Stimulated activated CD8-positive, alpha-beta memory T cell treated with anti-CD3 and anti-CD28 coated beads, Interleukin-2, amount 100 ng/mL, for 48 hours (primary cell): ENCODE measurements at places on chromosomes 12 and 14.

- DNase-seq = no peak
Observed at GRCh38 chr14:55581342-55581771, 1.4 kb downstream of the KTN1 start.

DNA sequence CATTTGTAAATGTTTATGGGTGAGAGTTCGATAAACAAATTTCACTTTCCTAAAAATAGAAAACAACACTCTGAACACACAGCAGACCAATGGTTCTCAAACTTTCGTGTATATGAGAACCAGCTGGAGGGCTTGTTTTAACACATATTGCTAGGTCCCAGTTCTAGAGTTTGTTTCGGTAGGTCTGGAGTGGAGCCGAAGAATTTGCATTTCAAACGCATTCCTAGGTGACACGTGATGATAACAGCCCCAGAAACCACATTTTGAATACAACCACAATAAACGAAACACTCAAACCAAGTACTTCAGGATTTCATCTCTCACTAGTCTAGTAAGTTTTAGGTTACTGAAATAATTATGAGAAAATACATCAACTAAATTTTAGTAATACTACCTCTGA is 17.1 kb downstream of the SEC23A start:
- no peak for DNase-seq

DNA sequence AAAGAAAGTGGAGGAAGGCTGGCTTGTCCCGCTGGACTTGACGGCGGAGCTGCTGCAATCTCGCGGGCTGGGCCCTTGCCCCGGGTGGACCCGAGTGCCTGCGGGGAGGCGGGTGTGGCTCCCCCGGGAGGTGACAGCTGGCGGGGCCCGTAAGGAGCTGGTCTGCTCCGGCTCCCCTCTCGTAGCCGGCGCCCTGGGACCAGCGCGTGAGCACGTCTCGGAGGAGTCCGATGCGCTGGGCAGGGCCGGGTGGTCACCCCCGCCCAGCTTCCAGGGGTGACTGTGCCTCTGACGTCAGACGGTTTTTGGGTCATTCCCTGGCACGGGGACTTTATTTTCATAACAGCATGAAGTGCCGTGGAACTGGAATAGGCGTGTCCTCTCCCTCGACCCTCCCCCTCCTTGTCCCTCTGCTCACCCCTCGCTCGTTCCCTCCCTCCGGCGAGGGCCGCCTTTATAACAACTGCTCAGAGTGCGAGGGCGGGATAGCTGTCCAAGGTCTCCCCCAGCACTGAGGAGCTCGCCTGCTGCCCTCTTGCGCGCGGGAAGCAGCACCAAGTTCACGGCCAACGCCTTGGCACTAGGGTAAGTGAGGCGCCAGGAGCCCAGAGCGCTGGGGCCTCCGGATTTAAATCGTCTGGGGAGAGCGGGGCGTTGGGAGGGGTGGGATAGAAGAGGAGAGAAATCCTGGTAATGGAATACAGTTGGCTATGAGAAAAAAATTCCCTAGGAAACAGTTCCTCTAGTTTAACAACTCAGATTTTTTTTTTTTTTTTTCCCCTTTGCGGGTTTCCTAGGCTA is at the start of gene GPRC5A:
GPRC5A (plus strand) TSS at position 483 of the 801 bp plus-strand sequence. CDS start 16,688 bp downstream, outside the sequence.
- DNase-seq = no peak

DNA sequence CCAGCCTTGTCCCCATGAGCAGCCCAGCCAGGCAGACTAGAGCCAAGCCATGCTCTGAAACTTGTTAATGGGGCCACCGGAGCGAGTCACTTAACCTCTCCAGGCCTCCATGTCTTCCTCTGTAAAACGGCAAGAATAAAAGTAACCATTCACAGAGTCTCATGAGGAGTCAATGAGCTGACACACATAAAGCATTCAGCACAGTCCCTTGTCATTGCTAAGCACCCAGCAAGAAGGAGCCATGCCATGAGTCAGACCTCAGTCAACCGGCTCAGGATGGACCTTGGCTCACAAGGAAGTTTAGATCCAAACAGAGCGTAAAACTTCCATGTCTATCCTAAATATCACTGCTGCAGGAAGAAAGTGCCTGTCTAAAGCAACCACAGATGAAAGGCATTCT is 10.6 kb downstream of the FICD start:
- no peak for DNase-seq

DNA sequence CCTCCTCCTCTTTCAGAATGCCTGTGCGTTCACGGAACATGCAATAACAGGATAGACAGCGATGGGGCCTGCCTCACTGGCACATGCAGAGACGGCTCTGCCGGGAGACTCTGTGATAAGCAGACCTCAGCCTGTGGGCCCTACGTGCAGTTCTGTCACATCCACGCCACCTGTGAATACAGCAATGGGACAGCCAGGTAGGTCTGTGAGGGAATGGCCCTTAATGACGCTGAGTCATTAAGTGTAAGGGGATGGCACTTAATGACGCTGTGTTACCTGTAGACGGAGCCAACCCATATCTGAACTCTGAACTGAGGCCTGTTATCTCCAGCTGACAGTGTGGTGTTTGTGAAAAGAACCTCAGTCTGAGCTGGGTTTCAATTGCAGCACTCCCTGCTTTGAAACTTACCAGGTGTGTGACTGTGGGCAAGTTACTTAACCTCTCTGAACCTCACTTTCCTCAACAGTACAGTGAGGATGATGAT is 86.9 kb downstream of the STAB2 start:
- DNase-seq = no peak

- no peak for DNase-seq
Observed at GRCh38 chr12:122753319-122753650, 661 bp downstream of the DENR start.

DNA sequence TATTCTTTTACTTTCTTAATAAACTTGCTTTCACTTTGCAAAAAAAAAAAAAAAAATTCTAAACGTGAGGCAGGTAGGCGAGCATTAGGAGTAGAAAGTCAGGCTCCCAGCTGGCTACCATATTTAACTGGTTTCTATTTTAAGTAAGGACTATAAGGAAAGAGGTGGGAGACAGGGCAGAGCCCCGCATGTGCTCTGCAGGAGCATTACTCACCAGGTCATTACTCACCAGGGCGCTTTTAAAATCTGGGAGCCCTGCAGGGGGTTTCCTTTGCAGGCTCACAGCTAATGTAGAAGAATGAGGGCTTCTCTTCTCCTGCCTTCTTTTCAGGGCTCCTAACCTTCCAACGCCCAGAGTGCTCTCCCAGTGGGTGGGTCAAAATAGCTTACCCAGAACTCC is 14.0 kb upstream of the DPF3 start:
- DNase-seq = no peak

DNA sequence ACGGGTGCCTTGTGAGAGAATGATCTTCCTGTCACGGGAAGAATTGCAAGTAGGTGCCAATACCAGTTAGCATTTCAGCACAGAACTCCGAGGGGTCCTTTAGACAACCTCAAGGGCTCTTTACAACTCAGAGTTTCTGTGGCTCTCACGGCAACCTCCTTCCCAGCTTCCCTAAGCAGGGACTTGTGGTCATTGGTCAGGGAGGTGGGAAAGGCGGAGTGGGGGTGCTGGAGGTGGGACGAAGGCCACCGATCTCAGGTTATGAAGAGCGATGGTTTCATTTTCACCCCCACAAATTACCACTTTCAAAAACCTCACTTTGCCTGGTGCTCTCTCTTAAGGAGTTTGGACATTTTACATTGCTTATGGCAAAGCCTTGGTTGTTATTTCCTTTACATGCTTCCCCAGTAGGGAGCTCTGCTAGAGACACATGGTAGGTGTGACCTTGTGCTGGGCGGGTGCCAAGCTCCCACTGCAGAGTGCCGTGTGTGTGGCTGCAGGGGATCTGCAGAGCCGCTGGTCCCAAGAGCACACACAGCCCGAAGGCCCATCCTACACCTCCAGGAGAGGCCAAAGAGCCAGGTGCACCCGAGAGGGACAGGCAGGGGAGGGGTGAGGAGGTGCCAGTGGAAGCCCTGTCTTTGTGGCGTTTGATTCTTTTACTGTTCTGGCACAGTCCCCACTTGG is 21.4 kb downstream of the BCL2L14 start:
- no peak for DNase-seq

DNA sequence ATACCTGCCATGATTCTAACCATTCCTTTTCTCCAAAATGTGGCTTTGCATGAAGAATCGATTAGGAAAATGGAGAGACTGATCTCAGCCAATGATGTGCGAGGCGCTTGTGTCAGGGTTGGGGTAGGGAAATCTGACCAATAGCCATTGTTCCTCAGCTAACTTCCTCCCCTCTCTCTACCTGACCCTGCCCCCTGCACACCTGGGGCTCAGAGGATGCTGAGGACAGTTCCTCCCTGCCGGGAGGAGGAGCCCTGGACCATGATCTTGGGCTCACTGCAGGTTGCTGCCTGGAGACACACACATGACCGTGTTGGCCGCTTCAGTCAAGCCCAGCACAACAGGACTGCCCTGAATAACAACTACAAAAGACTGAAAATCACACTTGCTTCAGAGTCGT is 119.8 kb upstream of the SFSWAP start:
- DNase-seq = no peak

GRCh38 chr14:83047059-83047830 is 1513.6 kb upstream of the SEL1L start:
- DNase-seq = no peak

DNA sequence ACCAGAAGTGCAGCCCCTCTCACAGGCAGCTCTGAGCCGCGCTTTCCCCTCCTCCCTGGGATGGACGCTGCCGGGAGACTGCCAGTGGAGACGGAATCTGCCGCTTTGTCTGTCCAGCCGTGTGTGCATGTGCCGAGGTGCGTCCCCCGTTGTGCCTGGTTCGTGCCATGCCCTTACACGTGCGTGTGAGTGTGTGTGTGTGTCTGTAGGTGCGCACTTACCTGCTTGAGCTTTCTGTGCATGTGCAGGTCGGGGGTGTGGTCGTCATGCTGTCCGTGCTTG is 12.3 kb upstream of the TAMALIN start:
- DNase-seq = no peak

DNA sequence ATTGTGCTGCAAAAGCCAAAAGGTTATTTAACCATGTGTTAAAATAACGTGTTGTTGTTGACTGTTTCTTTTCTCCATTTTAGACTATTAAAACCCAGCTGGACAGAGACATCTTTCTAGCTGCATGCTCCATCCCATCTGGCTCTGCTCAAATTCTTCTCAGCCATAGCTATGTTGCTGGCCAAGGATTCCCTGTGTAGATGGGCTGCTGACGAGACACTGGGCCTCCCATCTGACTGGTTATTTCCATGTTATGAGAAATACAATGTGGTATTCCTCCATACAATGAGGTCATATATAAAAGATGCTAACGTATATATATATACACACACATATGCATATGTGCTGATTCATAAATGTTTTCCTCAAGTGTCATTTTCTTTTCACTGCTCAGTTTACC is 30.1 kb downstream of the MED13L start:
- DNase-seq = no peak

- DNase-seq = no peak
Observed at GRCh38 chr14:76500480-76500879, 124.5 kb downstream of the ESRRB start.

DNA sequence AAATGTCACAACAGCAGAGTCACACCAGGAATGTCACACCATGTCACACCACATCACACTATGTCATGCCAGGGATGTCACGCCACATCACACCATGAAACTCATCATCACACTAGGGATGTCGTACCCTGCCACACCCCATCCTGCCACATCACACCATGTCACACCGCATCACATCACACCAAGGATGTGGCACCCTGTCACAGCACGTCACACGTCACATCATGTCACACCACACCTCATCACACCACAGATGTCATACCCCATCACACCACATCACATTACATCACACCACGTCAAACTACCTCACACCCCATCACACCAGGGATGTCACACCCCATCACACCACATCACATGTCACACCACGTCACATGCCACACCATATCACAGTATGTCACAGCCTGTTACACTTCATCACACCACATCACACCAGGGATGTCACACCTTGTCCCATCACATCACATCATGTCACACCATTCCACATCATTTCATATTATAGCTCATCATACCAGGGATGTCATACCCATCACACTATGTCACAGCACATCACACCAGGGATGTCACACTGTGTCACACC is 90.9 kb downstream of the TMEM121 start:
- DNase-seq = no peak

DNA sequence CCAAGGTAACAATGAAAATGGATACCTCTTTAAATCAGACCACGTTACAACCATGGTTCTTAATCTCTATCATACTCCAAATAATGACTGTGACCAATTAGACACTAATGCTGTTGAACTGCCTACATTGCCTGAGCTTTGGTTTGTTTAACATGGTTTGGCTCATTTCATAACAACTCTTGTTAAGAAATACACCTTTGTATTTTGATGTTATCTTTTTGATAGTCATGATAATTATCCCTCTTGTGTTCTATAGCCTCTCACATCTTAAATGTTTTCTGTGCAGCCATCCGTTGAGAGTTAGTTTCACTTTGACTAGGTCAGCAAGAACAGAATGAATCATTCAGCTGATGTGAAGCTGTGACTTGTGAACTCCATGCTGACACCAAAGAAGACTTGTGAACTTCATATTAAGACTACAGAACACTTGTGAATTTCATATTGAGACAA is 75.5 kb upstream of the RERGL start:
- no peak for DNase-seq

DNA sequence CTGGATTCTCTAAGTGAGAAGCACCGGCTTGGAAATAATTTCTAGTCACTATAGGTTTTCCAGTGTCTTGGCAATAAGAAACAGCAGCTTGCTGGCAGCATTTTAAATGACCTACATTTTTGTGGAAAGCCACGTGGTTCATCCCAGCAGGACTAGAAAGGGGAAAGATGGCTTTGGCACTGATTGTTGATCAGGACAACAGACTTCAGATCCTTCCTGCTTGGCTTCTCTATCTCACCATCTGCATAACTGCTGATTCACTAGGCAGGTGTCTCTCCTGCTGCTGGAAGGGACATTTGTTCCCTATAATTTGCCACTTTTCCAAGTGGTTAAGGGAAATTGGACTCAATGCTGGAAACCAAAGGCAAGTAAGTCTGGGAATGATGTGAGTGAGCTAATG is 131.0 kb downstream of the TTC8 start:
- no peak for DNase-seq

- no peak for DNase-seq
Observed at GRCh38 chr14:22667881-22668280, 23.7 kb upstream of the OR6J1 start.

- no peak for DNase-seq
Observed at GRCh38 chr12:64072916-64073575, 149.1 kb downstream of the KICS2 start.

DNA sequence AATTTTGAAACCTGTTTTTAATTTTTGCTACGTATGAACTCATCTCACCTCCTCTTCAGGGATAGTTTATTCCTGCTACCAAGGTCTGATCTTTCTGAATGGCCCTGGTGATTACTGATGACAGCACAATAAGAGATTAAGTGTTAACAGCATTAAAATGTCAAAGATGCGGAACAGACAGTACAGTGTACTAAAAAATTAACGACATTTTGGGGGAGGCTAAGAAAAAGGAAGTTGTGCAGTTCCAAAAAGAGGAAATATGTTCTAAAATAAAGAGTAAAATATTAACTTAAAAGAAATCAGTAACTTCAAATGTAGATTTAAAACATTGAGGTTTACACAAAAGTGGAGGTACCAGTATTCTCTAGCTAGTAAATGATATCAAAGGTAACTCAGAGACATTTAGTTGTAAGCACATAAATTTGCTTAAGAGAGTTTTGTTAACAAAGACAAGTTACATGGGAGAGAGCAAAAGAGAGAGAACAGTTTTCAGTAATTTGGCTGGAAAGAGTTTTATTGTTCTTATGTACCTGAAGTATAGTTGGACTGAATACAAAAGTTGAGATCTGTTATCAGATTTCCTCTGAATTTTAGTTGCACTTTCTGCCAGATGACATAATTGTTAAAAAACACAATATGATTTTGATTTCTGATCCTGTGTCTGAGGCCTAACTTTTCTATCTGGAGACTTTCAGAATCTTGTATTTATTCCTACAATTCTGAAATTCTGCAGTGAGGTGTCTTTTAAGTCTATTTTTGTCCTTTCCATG is 4.2 kb upstream of the CLECL1 start:
- DNase-seq = no peak
